C1 segment of cervical spinal cord (tissue), 14 donors: ENCODE measurements at places on chromosomes 1 and 21.

GRCh38 chr1:92728697-92729096, 56.2 kb downstream of the EVI5 start:
- DNase-seq: no peak

DNA sequence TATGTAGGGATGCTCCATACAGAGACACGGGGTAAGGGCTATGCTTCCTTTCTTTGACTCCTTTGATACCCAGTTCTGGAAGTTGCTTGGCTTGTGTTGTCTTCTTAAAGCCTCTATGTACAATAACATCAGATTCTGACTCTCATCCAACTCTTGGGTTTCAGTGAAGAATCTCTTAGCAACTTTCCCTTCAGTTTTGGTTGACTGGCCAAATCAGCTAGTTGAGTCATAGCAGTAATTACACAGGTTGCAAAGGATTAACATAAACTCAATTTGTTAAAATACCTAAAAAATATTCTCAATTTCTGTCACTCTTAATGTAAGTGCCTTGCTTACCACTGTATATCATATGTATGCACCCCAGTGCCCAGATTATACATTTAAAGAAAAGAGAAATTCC, 9.2 kb downstream of the CD1E start:
- DNase-seq: no peak

DNA sequence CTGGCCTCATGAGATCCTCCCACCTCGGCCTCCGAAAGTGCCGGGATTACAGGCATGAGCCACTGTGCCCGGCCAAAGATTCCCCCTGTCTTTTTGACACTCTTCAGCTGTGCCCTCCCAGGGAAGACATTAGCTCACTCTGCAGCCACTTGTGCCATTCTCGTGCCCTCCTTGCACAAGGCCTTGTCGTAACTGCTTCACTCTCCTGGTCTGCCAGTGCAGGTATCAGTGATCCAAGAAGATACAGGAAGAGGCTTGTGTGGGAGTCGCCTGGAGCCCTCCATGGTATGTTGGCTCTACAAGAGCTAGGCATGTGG, 22.0 kb upstream of the WDR26 start:
- DNase-seq: no peak

- no peak for DNase-seq
These were observed 614.3 kb downstream of the NCAM2 start for GRCh38 chr21:21612466-21612865.

- DNase-seq: no peak
These were observed 28.2 kb upstream of the RPF1 start for GRCh38 chr1:84450910-84451309.

- DNase-seq: no peak
These were observed 97.0 kb downstream of the MT1HL1 start for GRCh38 chr1:236907205-236907604.

- no peak for DNase-seq
These were observed 2.6 kb downstream of the LRRC7 start for GRCh38 chr1:69570356-69570755.

DNA sequence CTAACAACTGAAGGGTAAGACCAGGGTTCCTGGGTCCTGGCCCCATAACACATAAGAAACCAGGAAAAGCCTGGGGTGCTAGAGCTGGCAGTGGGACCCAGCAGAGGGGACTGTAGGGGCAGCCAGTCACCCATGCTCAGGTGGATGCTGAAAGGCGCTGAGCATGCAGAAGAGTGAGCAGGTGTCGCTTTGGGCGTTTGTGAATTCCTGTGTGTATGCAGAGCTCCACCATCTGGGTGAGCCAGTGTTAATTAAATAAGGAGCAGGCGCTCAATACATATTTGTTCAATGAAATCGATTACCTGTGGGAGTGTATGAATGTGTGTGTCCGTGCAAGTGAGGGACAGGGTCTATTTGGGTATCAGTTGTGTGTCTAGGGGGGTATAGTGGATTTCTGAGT, 499 bp downstream of the C1QA start:
- DNase-seq: no peak

- no peak for DNase-seq
These were observed 15.4 kb upstream of the LCE5A start for GRCh38 chr1:152495066-152495675.

GRCh38 chr1:243596431-243597062, 253.5 kb downstream of the AKT3 start:
- no peak for DNase-seq

GRCh38 chr1:15401391-15402055, 8.2 kb upstream of the EFHD2 start:
- no peak for DNase-seq

- DNase-seq: no peak
These were observed 434.3 kb downstream of the GPATCH2 start for GRCh38 chr1:217196616-217197015.

DNA sequence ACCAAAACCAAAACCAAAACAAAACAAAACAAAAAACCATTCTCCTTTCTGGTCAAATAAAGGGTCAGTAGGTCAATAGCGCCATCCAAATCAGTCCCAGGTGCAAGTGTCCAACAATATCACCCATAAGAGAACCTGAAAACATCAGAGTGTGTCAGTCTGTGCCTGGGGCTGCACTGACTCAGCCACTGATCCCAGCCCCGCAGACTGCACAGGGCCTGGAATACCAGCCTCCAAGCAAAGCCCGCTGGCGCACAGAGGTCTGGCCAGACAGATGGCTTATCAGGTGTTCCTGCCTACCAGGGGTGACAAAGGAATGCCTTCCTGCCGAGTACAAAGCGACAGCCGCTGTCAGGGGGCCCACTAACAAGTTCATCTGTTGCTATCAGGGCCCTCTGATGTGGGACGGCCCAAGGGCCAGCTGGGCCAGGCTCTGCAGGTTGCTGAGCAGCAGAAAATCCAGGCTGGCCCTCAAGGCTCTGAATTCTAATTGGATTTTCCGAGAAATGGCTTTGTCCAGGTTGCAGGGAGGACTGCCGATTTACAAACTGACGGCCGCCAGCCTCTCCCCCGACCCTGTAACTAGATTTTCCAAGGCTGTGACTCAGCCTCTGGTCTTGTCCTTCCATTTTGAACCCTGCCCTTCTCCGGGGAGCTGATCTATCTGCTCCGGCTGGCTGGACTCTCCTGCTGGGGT, 13.7 kb upstream of the TMEM51 start:
- no peak for DNase-seq

DNA sequence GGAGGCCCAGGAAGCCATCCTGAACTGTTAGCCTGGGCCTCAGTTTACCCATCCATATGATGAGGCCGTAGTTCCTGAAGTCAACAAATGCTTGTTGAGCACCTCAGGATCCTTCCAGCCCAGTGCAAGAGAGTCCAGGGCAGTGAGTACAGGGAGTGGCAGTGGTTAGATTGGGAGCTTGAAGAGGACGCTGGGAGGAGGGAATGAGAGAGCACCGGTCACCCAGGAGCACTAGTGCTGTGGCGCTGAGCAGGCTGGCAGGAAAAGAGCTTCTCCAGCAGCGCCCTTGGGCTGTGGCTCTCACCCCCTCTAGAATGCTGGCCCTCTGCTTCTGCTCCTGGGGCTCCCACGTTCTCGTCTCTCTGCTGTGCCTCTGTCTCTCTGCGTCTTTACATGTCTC, 10.2 kb upstream of the SSBP3 start:
- no peak for DNase-seq

DNA sequence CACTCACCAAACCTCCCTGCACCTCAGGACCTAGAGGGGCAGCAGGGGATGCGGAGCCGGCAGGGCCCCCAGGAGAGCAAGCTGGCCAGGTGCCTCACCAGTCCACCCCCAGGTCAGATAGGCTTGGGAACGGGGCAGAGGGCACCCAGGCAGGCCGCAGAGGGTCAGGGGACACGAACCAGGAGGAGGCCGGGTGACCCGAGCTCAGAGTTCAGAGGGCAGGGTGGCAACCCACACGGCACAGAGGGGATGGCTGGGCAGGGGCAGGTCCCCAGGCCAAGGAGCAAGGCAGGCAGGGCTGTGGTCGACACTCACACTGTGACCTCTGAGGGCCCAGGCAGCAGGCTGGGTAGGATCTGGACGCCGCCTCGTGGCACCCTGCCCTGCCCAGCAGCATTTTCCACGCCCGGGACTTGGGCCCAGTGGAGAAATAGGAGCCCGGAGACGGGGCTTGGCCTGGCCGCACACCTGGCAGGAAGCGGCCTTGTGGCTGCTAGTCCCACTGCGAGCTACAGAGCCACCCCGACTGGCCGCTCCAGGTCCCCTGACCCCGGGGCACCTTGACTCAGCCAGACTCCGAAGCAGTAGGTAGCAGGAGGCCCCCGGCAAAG, 5.3 kb downstream of the DVL1 start:
- DNase-seq: no peak

- DNase-seq: no peak
These were observed 28.3 kb downstream of the PRDX6 start for GRCh38 chr1:173505391-173505790.

DNA sequence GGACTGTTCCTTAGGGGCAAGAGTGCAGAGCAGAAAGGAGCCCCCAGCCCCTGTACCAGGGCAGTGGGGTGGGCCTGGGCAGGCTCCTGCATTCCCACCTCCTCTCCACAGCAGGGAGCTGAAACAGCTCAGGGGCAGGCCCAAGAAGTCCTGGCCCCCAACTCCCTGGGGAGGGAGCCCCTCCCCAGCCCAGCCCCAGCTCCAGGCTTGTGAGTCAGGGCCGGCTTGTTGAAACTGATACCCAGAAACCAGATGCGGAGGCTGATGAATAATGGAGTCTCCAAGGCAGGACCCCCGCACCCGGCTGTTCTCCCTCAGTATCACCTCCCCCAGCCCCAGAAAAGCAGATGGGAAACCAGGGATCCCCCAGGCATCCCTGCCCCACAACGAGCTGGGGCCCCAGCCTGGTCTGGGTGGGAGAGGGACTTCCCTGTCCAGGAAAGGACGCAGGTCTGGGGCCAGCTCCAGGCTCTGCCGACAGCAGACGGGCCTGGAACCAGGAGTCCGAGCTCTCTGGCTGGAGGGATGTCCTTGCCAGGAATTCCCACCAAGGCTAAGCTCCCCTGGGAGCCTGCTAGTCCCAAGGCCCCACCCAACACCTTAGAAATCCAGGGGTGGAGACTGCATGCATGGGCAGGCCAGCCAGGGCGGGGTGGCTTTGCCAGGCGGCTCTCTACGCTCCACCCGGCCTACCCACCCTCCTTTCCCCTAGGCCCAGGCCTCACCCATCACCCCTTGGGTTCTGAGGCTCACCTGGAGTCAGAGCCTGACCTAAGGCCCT, 2.7 kb downstream of the PLEKHG5 start:
- DNase-seq: no peak

DNA sequence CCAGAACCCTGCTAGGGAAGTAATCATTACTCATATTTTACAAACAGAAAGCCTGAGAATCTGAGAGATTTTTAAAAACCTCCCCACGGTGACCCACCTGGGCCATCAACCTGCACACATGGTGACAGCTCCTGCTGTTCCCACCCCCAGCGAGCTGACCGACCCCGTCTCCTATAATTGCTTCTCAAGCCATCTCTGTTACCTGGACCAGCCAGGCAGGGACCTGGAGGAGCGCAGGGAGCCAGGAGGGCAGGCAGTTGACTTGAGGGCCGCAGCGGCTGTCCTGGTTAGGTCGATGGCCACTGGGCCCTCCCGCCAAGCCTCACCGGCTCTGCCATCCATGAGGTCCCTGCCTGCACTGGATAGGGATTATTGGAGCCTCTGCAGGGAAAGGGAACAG, 7.7 kb downstream of the TFF2 start:
- no peak for DNase-seq

- no peak for DNase-seq
These were observed 18.8 kb downstream of the SLC26A9 start for GRCh38 chr1:205924460-205924790.

GRCh38 chr1:45765999-45766792, 15.7 kb upstream of the IPP start:
- no peak for DNase-seq

DNA sequence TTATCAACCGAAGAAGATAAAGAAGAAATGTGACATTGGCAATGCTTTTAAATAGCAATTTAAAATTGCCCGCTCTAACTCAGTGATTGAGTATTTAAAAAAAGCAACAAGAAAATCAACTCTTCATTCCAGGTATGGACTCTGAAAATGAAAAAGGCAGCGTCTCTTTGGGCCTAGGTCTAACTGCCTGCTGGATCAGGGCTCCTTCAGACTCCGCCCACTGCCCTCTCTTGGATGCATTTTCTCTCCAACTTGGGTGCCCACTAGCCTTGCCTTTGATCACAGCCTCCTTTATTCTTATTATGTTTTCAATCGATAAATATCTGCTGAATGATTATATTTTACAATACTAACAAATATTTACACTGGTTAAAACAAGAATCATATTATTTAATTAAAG, 268.9 kb downstream of the MRPL39 start:
- no peak for DNase-seq

GRCh38 chr1:196180847-196181593, 427.2 kb downstream of the KCNT2 start:
- DNase-seq: no peak

- DNase-seq: no peak
These were observed 34.6 kb upstream of the NID1 start for GRCh38 chr1:236099355-236099974.
